HFFc6 (cell line): ENCODE measurements at places on chromosomes 1 and 21. TPM values are rescaled to one million over a fixed set of nuclear protein-coding genes. Genes with fewer than 3 reads are reported as not detected.

Gene RGS5
- total RNA-seq, result 3.6 to 8.2 TPM (median 5.3 TPM) in 3 replicates

Gene ZC3H12A
- total RNA-seq, result 5.7 to 8.0 TPM (median 7.0 TPM) in 3 replicates

Gene S100A5
- total RNA-seq, result 0.53 to 1.2 TPM in 2 of 3 replicates, not detected in the other

DNA sequence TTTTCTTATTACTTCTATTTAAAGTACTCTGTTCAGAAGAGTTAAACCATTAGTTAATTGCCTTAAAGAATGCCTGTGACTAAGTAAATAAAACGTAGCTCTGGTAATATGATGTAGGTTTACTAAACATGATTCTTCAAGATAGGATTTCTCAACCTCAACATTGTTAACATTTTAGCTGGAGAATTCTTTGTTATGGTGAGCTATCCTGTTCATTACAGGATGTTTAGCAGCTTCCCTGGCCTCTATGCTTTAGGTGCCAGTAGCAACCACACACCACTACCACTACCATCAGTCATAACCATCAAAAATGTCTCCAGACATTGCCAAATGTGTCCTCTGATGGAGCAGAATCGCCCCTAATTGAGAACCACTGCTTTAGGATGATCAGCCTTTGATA, 10.7 kb downstream of the RPF1 start:
- no peak for DNase-seq

DNA sequence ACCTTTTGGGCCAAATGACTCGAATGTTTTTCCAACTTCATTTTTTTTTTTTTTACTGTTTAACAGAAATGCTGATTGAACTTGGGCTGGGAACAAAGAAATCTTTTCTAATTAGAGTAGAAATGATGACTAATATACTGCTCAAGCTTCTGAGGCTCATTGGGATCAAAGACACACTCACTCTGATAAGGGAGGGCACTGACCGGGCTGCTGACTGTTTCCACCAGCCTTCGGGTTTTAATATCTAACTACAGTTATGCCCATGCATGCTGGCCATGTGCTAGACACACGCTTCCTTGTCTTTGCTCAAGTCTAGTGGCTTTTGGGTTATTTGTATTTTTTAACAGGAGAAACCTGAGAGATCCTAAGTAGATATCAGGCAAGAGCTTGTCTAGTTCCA, 16.8 kb downstream of the ZBTB18 start:
- peak; percentile 19 for DNase-seq

- no peak for DNase-seq
Measured at GRCh38 chr1:15410884-15411245, 1.2 kb downstream of the EFHD2 start.

- DNase-seq, result peak; percentile 40
Measured at GRCh38 chr1:109517337-109517736, 7.8 kb upstream of the AMIGO1 start.

DNA sequence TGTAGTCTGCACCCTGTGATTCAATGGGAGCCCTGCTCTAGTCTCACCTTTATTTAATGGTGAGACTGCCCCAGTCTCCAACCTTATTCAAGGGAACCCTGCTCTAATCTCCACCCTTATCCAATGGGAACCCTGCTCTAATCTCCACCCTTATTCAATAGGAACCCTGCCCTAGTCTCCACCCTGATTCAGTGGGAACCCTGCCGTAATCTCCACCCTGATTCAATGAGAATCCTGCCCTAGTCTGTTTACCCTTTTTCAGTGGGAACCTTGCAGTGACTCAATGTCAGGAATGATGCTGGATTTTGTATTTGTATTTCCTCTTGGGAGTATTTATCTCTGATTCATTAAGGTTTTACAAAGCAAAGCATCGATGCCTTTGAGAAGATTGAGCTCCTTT, 39.5 kb downstream of the TRPM2 start:
- DNase-seq, result no peak

DNA sequence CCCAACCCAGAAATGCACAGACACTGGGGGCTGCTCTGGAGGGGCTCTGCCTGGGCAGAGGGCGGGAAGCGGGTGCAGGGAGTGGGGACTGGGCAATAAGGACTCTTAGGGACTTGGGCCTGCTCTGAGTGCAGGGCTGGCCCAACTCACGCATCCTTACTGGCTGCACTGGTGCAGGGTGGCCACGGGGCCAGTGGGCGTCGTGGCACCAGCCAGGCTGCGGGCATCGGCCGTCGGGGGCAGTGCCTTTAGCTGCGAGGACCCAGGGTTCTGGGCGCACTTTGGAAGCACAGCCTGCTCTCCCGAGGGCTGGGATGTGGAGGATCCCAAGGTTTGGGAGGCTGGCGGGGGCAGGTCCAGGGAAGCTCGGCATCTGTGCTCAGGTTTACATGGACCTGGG, 27.1 kb upstream of the TTLL10 start:
- DNase-seq, result no peak
